Purkinje cell (primary cell): ENCODE measurements at places on chromosomes 12 and 14. TPM values are rescaled to one million over a fixed set of nuclear protein-coding genes. Genes with fewer than 3 reads are reported as not detected.

The TAS2R9 gene
- not detected in 2 replicates for polyA plus RNA-seq

The CDK4 gene
- polyA plus RNA-seq: 11.2 and 14.3 TPM in 2 replicates

The SLC10A1 gene
- 0.23 TPM in 1 of 2 replicates, not detected in the other for polyA plus RNA-seq

The PZP gene
- polyA plus RNA-seq: 3.2 TPM in 1 of 2 replicates, not detected in the other

The PAWR gene
- 0.07 and 1.1 TPM in 2 replicates for polyA plus RNA-seq

The LALBA gene
- polyA plus RNA-seq: not detected in 2 replicates

The RPGRIP1 gene
- polyA plus RNA-seq: 0.74 and 6.9 TPM in 2 replicates

The POTEG gene
- polyA plus RNA-seq: not detected in 2 replicates

The TBC1D30 gene
- 3.0 and 4.3 TPM in 2 replicates for polyA plus RNA-seq

The ABCD4 gene
- polyA plus RNA-seq: 0.91 and 7.6 TPM in 2 replicates

The C14orf180 gene
- polyA plus RNA-seq: not detected in 2 replicates

The SERPINA1 gene
- 0.42 TPM in 1 of 2 replicates, not detected in the other for polyA plus RNA-seq

The PTPRQ gene
- not detected in 2 replicates for polyA plus RNA-seq

The PIWIL1 gene
- polyA plus RNA-seq: not detected in 2 replicates

The NANOG gene
- polyA plus RNA-seq: 0.09 TPM in 1 of 2 replicates, not detected in the other

The NPFF gene
- 0.91 TPM in 1 of 2 replicates, not detected in the other for polyA plus RNA-seq

The TAS2R19 gene
- 0.81 and 2.3 TPM in 2 replicates for polyA plus RNA-seq

The DYRK4 gene
- 5.5 and 19.3 TPM in 2 replicates for polyA plus RNA-seq

The BCL7A gene
- polyA plus RNA-seq: 4.0 and 6.4 TPM in 2 replicates

The SERPINA9 gene
- not detected in 2 replicates for polyA plus RNA-seq

The ISM2 gene
- not detected in 2 replicates for polyA plus RNA-seq

The P2RX2 gene
- polyA plus RNA-seq: not detected in 2 replicates

The GUCY2C gene
- polyA plus RNA-seq: not detected in 2 replicates

The KRT73 gene
- polyA plus RNA-seq: not detected in 2 replicates

The KRT83 gene
- not detected in 2 replicates for polyA plus RNA-seq

The IFNG-AS1 gene
- not detected in 2 replicates for polyA plus RNA-seq

The PMCH gene
- polyA plus RNA-seq: 0.38 and 2.1 TPM in 2 replicates

The ASB2 gene
- polyA plus RNA-seq: not detected in 2 replicates

The CLEC7A gene
- not detected in 2 replicates for polyA plus RNA-seq

The DEPDC4 gene
- 1.1 and 11.4 TPM in 2 replicates for polyA plus RNA-seq

The CKAP4 gene
- polyA plus RNA-seq: 18.0 and 21.1 TPM in 2 replicates

The NKX2-8 gene
- polyA plus RNA-seq: not detected in 2 replicates
